ENCODE measurements at places on chromosomes 1 and 21.

DNA sequence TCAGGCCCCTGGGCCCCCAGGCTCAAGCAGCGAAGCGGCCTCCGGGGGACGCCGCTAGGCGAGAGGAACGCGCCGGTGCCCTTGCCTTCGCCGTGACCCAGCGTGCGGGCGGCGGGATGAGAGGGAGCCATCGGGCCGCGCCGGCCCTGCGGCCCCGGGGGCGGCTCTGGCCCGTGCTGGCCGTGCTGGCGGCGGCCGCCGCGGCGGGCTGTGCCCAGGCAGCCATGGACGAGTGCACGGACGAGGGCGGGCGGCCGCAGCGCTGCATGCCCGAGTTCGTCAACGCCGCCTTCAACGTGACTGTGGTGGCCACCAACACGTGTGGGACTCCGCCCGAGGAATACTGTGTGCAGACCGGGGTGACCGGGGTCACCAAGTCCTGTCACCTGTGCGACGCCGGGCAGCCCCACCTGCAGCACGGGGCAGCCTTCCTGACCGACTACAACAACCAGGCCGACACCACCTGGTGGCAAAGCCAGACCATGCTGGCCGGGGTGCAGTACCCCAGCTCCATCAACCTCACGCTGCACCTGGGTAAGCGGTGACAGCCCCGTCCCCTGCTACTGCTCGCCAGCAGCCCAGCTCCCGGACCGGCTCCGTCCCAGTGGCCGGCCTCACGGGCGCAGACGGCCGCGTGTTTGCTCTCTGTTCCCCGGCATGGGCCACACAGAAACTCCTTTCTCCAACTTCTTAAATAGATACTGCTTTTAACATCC lies 539 bp downstream of the LAMC1 start:
- DNase-seq: no peak

GRCh38 chr21:35321322-35322200 lies 272.5 kb upstream of the RUNX1 start:
- no peak for DNase-seq

- no peak for DNase-seq
Measured at GRCh38 chr1:245131026-245131393, 23.8 kb upstream of the KIF26B start.

GRCh38 chr1:30473922-30474817 lies 249.2 kb downstream of the MATN1 start:
- DNase-seq: no peak

- no peak for DNase-seq
Measured at GRCh38 chr1:36911561-36912364, 122.6 kb downstream of the GRIK3 start.

GRCh38 chr1:12087797-12088314 lies 24.8 kb downstream of the TNFRSF8 start:
- peak; percentile 60 for DNase-seq

GRCh38 chr1:3204725-3205124 lies 135.7 kb downstream of the PRDM16 start:
- DNase-seq: no peak

DNA sequence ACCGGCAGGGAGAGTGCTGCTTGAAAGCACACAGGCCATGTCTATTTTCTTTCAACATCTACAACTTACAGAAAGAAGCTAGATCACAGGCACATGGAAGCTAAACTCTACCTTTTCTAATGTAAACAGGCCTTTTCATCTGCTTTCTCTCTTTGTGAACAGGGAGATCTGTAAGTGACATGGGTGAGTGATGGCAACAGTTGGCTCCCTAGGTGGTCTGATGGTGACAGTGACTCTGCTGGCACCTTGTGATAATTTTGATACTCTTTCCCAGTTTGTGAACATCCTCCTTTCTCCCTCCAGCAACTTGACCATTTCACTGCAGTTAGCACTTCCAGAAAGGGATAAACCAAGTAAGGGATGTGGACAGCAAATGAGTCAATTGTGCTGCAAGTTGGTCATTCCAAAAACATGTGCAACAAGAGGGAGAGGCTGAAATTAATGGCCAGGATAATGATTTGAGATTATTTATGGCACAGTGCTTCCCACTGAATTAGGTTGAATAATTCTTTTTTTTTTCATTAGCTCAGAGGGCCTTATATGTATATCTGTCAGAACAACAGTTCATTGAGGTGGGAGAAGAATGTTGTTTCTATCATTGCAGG lies 89.5 kb downstream of the XCL2 start:
- no peak for DNase-seq

DNA sequence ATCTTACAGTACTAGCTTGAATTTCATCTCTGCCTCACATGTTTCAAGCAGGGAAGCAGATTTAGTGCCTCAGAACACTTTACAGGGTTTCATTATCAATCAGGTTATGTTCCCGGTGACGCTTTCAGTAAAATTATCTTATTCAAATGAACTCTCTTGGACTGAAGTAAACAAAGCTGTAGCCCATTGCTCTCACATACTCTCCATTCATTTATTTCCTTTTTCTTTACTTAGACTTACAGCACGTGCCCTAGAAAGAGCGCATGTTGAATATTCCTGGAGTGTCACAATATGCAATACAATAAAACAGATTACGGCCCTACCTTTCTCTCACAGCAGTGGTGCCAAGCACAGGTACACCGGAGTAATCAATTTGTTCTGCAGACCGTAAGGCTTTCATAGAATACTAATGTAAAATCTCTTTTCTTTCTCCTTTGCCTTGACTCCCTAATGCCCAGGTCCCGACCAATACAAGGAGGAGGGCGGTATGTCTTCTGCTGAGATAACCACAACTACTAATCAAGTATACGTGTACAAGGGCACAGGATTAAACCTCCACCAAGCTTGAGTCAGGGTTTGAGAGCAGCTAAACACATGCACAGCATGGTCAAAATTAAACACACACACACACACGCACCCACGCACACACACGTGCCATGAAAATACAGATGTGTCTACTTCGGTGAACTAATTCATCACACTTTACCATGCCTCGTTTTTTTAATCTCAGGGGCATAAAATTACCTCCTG lies 62.8 kb downstream of the NRIP1 start:
- no peak for DNase-seq

DNA sequence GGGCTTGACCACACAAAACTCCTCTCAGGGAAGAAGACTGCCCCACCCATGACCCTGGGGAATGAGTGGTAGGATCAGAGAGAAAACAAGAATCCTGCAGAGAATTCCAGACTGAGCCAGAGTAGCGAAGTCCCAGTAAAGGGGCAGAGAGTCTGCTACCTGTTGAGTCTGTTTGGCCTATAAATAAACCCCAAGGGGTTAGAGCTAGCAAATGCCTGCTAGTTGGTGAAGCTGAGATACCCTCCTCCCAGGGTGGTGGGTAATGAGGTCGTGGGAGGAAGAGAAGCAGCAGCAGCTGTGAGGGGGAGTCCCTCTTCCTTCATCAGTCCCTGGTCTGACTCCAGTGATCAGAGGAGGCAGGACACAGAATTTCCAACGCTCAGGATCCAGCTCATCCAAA lies 2.5 kb downstream of the TRAF3IP3 start:
- no peak for DNase-seq

DNA sequence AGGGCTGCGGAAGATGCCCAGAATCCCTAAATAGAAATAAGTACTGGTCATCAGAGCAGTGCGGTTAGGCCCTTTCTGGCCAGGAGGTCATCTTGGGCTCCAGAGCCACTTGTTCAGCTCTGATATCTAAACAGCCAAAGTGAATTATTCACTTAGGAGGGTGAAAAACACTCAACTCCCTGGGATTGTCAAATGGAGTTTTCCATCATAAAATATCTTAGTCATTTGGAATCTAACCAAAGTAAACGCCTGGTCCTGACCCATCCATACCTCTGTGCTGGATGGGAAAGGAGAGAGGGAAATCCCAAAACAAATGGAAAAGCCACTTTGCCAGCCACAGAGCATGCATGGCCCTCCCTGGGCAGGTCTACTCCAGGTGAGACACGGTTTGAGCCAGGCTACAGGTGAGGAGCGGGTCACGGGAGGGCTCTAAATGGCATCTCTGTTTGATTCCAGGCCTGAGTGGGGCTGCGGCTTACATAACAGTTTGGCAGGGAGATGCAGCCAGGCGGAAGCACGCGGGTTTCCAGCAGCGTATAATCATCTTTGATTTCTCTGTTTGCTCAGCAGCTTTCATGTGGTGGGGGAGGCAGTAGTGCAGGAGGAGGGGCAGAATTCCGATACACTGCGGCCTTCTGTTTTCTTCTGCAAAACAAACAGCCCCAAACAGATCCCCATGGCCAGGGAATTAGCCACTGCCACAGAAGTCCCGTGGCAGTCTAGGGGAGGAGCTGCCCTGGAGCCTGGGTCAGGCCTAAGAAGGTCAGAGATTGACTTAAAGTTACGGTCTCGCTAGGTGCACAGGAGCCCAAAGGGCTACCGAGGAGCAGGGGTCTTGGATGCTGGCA lies 59.1 kb upstream of the ZNF648 start:
- DNase-seq: no peak

GRCh38 chr1:71039661-71040262 lies 7.9 kb downstream of the PTGER3 start:
- DNase-seq: no peak

- DNase-seq: no peak
Measured at GRCh38 chr1:55844322-55844721, 629.2 kb upstream of the USP24 start.

DNA sequence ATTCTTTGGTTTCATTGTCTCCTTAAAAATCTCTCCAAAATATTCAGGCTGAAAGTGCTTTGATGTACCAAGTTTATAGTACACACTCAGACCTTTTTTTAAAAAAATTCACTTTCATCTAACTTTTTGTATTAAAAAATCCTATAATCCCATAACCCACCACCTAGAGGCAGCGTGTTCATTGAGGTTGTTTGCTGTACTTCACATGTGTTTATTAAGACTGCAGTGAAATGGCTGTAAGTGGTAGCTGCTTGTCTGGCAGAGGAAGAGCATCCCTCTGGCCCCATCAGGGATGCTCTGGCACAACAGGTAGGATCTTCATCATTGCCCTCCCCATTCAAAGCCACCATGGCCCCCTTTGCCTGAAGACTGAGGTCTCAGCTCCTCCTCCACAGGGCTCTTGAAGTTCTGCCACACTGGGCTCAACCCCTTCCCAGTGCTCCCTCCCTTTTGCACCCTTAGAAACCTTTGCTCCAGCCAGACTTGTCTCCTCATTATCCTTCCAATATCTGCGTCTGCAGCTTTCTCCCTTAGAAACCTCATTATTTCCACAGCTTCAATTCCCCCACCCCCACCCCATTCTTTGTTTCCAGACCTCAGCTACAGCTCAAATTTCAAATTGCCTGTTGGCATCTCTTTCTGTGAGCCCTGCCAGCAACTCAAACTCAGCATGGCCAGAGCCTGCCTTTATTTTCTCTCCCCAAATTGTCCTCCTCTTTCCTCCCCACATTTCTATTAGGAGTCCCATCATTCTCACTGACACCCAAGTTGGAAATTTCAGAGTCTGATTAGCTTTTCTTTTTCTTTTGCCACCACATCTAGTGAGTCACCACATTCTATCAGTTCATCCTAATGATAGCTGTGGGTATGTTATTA lies 369.6 kb upstream of the USP24 start:
- DNase-seq: no peak

GRCh38 chr1:209490013-209490412 lies 93.5 kb upstream of the CAMK1G start:
- no peak for DNase-seq

GRCh38 chr1:70140894-70141293 lies 64.5 kb downstream of the LRRC40 start:
- no peak for DNase-seq

- DNase-seq: no peak
Measured at GRCh38 chr21:40753756-40754155, 93.2 kb downstream of the DSCAM start.

DNA sequence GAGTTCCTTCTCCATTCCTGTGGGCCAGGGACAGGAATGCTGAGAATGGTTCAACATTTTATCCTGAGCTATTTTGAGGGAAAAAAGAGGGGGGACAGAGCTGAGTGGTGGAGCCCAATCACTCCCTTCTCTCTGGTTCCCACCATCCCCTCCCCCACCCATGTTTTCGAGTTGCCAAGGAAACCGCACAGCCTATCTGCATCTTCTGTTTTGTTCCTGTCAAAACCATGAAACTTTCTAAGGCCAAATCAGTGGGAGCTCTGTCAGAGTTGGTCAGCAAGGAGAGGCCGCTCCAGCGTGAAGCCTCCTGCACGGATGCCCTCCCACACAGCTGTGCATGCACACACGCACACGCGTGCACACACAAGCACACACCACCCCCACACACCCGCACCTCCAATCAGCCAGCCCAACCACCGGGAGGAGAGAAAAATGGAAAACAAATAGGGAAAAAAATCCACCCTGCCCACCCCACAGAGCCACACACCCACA lies 54.5 kb upstream of the ATP2B4 start:
- no peak for DNase-seq

DNA sequence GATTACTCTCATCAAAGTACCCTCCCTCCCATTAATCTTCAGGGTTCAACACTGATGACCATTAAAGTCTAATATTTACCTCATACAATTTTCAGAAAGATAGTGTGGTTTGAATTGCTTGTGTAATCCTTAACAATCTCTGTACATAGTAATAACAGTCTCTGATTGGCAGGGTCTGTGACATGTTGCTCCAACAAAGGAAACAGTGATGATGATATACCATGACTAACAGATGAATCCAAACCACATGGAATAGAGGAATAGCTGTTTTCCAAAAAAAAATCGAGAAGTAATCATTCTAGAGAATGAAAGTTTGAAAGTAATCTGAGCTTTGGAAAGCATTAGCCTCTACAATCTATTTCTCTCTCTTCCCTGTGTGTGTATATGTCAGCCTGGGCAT lies 610.1 kb upstream of the NEGR1 start:
- no peak for DNase-seq

DNA sequence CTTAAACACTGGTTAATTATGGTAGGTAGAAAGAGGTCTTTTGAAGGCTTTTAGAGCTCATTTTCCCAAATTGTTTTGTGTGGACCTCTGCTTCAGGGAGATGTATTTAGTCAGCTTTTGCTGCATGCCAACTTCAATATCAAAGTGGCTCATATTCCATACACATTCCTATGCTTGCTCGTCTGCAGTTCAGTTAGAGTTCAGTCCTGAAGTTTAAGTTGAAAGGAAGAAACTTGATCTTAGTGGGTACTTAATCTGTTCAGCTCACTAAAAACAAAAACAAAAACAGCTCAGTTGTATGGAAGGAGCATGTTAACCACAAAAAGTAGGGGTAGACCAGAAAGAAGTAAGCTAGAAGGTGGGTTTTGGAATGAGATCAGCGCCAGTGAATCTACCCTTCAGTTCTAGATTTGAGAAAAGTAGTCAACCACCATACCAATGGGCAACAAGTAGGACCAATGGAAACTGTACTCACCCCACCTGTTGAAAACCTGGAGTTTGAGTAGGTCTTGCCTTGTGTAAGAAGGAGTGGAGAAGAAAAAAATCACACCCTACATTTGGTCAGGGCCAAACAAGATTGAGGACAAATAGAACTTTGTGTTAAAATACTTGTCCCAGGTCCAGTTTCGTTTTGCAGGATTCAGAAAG lies 58.0 kb downstream of the LEPR start:
- no peak for DNase-seq

- no peak for DNase-seq
Measured at GRCh38 chr1:223276029-223276428, 87.9 kb downstream of the SUSD4 start.

- no peak for DNase-seq
Measured at GRCh38 chr1:191065771-191066170, 588.1 kb upstream of the BRINP3 start.

Data from central memory CD4-positive, alpha-beta T cell (primary cell).